NK-92 treated with Interleukin-12 subunit alpha and Interleukin-12 subunit beta, amount 100 ng/mL, for 24 hours (cell line): ENCODE measurements at places on chromosomes 4 and X.

GRCh38 chrX:65866146-65866545 lies 173.7 kb downstream of the VSIG4 start:
- DNase-seq = peak; percentile 0

DNA sequence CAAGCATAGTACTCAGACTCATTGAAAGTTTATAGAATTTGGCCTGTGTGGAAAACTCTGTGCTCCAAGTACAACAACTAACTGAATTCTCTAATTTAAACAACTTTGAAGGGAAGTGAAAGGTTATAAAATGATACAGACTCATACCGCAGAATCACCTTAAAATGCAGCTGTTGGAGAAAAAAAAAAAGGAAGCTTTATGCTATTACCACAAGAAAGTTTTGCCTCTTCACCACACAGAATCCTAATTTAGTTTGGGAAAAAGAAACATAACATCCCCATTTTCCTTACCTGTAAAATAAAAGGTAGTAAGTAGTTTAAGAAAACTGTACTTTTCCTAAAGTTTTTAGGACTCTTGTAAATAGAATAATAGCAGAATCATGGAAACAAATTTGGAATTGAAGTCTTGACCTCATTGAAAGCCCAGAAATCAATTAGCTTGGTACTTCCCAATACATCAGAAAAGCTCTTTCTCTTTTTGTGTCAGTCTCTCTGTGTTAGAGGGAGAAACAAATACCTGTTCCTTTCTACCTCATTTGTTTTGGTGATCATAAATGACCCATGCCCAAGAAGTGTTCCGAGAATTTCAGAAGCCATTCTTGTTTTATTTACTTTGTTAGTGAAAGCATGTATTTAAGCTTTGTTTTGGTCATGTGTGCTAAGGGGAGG lies 78.8 kb downstream of the NFKB1 start:
- no peak for DNase-seq

DNA sequence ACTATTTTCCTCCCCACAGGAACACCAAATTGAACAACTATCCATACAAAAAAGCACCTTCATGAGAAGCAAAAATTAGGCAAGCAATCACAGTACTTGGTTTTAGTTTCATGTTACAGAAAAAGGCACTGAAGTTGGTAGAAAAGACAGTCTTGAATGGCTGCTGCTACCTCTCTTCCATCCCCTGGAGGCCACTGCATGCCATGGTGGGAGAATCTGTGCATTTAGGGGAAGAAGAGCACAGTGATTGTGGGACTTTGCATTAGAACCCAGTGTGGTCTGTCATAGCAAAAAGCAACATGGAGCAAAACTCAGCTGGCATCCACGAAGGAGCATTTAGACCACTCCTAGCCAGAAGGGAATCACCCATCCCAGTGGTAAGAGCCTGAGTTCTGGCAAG lies 941.9 kb downstream of the PCDH18 start:
- no peak for DNase-seq

GRCh38 chr4:23268072-23268771 lies 575.5 kb downstream of the GBA3 start:
- no peak for DNase-seq

GRCh38 chr4:81946996-81947395 lies 426.8 kb downstream of the HNRNPD start:
- no peak for DNase-seq
